Calu3 (cell line): ENCODE measurements at places on chromosomes 13 and 19.
A peak's percentile ranks its signal among the peaks of the same experiment; 100 is the strongest.

- peak; percentile 4 for DNase-seq
Measured at GRCh38 chr19:14786421-14786851, 8.1 kb upstream of the ADGRE2 start.

GRCh38 chr13:80469853-80470381, 129.0 kb upstream of the SPRY2 start:
- no peak for DNase-seq

DNA sequence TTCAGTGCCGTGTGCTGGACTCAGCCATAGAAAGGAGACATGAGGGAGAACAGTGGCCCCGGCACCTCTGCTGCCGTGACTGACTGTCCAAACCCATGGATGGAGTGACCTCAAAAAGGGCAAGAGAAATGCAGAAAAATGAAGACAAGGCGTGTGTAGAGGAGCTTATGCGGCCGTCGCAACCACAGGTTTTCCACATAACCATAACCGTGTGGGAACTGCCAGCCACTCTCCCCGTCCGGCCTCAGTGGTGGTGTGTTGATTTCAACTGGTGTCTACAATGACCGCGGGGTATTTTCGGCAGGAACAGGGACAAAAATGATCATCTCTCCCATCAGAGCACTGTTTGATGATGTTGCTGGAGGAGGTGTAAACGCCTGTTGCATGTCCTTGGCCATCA, 42.9 kb upstream of the F7 start:
- DNase-seq = no peak

DNA sequence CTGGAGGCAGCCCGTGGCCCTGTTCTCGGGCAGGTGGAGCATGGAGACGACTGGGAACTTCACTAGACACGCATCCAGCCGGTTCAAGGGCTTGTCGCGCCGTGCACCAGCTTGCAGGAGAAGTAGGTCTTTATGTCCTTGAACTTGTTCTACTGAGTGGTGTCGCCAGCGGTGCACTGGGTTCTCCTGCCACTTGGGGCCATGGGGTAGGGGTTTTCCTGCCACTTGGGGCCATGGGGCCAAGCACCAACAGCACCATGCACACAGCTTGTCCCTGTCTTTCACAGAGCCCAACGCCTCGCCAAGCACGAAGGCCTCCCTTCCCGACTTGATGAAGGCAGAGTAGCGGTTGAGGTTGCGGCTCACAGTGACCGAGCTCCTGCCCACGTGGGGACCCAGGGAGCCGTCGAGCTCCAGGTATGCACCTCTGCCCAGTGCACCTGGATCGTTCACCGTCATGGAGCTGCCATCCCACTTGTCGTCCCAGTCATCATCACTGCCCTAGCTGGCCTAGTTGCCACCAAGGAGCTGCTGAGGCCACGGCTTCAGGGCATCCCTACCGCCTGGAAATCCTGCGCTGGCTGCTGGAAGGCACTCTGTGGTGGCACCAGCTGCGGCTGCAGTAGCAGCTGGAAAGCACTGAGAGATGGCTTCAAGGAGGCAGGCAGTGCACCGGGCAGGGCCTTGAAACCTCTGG, 40.5 kb upstream of the TPM4 start:
- no peak for DNase-seq

GRCh38 chr13:109204252-109204651, 574.8 kb downstream of the MYO16 start:
- no peak for DNase-seq

DNA sequence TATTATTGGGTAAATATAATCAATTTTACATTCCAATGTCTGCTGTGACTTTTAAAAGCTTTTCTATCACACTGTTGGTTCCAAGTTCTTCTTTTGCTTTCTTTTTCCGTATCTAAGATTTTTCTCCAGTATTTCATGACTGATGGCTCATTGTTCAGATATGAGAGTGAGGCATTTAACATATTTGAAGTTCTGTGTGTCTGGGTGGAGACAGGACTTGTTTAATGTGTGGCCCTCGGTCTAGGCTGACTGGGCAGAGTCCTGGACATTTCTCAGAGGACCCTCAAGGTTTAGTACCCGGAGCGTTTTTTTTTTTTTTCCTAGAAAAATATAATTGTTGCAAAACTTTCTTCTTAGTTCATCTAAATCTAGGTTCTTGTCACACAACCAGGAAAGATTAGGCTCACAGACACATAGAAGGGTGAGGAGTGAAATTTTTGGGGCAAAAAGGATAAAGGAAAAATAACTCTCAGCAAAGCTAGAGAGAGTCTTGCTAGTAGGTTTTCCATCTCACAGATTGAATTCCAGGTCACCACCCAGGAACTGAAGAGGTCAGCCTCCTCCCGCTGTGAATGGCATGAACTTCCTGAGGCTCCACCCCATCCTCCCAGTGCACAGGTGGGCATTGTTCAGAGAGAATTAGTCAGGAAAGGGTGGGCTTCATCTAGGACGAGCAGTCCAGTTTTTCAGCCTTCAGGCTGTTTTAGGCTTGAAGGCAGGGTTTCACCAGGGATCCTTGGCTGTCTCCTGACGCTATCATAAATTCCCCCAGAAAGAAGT, 1002.4 kb upstream of the PCDH9 start:
- no peak for DNase-seq

DNA sequence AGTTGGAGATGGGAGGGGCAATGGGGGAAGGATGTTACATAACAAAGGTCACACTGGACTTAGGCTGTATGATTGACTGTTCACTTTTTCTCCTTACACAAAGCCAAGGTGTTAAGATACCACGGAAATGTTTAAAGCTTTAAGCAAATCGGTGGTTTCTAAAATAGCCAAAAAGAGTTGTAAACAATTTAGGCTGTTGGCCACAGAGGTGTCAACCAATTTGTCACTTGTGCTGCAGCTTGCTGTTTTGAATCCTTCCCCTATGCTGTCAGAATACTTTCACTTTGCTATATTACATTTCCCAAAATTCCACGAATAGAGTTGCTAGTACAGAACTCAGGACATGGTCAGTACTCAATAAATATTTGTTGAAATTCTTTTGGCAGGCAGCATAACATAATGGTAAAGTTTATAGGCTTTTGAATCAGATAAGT, 149.3 kb downstream of the VWA8 start:
- no peak for DNase-seq

GRCh38 chr13:24203811-24204210, 43.3 kb downstream of the SPATA13 start:
- no peak for DNase-seq

DNA sequence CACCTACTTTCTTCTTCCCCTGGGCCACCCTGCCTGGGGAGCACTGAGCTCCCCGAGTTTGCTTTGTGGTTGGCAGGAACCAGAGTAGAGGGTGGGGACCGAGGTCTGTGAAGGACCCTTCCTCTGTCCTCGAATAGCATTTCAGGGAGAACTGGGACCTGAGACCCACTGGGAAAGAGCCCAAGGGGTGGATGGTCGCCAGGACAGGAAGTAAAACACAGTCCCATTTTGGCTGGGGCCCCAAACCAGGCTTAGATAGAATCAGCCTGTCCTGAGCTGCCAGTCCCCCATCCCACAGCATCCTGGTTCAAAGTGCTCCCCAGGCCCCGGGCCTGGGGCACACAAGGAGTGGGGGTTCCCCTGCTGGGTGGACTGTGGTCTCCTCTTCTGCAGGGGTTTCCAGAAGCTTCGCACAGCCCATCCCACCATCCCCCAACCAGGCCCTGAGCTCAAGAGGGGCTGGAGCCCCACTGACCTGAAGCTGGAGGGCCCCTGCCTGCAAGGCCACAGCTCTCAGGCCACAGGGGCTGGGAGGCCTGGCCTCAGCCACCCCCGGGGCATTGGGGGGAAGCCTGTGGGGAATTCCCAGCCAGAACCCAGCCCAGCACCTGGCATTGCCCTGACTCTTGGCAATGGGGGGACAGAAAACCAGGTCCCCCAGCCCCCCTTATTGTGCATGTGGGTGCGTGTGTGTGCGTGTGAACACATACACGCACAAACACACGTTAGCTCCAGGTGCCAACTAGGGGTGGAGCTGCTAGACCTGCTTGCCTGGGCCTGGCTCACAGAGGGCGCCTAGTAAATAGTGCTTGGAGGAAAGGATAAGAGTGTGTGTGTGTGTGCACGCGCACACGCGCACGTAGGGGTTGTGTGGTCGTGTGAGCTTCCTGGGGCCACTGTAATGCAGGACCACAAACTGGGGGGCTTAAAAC, 995 bp upstream of the MKNK2 start:
- no peak for DNase-seq

- no peak for DNase-seq
Measured at GRCh38 chr13:81117416-81117815, 776.5 kb upstream of the SPRY2 start.

- no peak for DNase-seq
Measured at GRCh38 chr19:21117041-21117907, 24.6 kb upstream of the ZNF431 start.

DNA sequence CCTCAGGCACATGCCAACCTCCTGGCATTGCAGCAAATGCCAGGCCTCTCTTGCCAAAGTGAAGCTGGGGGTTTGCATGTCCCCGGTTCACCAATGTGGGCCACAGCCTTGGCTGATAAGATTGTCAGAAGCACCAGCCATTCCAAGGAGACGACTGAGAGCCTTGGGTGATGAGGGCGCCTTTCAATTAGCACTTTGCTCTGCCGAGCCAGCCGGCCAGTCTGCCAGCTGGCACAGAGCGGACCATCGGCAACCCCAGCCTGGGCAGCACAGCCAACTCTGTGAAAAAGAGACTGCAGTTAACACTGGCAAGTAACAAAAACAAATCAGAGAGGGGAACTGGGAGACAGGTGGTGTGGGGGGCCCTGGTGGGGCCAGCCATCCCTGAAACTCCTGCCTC, 67.3 kb downstream of the EFNB2 start:
- no peak for DNase-seq

DNA sequence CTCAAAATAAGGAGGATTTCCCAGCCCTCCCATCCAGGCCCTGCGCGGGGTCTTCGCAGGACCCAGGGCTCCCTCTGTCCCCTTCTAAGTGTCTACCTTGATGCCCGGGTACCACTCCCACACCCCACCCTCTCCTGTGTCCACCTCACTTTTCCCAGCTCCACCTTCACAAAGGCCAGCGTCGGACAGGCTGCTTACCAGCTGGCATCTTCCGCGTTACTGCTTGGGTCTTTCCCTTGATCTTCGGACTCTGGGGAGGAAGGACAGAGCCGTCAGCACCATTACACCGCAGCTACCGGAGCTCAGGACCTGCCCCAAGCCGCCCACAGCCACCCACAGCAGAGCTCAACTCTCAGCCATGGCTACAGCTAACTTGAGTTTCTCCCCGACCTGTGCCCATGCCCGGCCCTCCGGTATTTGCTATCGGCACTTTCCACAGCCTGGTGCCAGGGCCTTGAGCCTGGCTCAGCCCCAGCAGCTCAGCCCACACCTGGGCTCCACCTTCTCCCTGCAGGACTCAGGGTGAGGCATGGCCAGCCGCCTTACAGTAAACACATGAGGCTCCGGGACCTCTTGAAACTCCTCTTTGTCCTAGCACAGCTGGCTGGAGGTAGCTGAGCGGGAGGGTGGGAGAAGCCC, 3.8 kb downstream of the C13orf46 start:
- no peak for DNase-seq

DNA sequence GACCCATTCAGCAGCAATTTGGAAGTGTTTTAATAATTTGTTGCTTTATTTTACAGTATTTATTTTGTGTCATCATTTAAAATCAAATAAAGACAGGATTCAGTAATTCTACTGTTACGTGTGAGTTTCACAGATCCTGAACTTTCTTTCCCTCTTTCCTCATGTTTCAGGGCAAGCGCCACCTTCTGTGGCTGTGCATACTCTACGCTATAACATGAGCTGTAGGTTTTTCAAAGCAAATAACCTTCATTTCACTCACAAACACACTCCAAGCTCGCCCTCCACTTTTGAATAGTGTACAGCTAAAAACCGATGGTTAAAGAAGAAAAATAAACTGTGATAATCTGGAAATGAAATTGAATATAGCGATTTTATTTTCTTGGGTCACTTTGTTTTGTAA, 753.3 kb downstream of the OLFM4 start:
- DNase-seq = no peak
